ENCODE measurements at places on chromosomes 11 and 22.

GRCh38 chr11:82303671-82304070 is 430.0 kb downstream of the FAM181B start:
- no peak for DNase-seq

DNA sequence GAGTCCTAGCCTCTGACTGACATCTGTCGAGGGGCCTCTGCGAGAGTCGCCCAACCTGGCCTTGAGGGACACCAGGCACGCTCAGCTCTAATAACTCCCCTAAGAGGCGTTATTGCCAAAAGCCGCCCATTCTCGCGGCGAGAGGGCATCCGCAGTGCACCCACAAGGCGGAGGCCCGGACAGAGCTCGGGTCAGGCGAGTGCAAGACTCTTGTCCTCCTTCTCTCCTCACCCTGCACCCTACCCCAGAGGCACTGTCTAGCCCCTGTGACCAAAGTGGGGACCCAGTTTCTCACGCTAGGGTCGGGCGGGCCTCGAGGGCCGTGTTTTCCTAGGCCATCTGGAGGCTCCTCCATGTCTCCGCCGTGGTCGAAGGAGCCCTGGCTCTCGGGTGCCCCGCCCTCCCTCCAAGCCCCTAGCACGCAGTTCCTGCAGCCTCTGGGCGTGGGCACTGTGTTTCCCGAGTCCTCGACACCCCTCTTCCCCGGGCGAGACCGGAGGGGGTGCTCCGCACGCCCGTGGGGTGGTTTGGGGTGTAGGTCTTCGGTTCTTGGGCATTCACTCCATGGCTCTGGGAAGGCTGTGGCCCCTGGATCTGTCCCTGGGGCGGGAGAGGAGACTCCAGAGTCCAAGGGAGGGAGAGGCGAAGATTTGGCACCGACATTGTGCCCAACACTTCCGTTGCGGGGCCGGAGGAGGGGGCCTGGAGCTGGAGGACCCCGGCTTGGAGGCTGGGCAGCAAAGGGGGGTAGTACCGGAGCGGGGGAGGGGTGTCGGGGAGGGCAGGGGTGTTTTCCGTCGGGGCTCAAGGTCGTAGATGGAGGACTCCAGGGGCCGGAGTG is 1.0 kb downstream of the CHRM4 start:
- no peak for DNase-seq

DNA sequence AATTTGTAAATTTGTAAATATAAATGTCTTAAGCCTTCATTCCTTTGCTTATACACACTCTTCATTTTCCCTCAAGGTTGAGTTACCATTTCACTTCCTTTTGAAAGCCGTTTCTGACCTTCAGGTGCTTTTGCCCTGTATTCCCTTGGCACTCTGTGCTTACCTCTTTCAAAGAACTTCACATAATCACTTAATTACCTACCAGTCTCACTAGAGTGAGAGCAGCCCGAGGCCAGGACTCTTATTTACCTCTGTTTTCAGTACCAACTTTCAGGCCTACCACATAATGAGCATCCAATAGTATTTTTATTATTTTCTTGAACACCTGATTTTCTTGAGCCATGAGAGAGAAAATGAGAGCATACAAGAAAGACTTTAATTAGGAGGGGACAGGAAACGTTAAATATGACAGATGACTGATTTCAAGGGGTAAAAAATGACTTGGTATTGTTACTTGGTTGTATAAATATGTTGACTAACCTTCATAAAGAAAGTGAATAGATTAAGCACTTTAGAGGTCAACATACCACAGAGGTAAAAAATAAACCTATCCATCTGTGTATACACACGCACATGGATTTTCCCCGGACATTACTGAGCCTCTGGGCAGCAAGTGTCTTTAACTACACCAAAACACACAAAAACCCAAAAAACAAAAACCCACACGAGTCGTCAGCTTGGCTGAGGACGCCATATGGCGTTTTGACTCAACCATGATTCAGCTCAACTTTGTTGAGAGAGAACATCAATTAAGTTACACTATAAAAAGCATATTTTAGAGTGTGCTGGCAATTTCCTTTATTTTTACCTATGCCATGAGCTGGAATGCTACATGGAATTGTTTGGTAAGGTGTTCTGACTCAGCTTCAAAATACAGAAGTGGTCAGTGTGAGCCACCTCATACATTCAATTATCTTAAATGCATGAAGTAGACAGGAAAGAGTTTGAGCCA is 7.6 kb downstream of the ATXN10 start:
- DNase-seq: no peak

- peak; percentile 43 for DNase-seq
Observed at GRCh38 chr22:22422629-22423112, 85.9 kb downstream of the ZNF280B start.

GRCh38 chr11:67240576-67241389 is 25.5 kb upstream of the GRK2 start:
- DNase-seq: peak; percentile 71

GRCh38 chr11:131248588-131248987 is 121.8 kb upstream of the NTM start:
- DNase-seq: no peak

GRCh38 chr11:65225279-65226102 is 36.3 kb upstream of the POLA2 start:
- peak; percentile 58 for DNase-seq

GRCh38 chr11:76686261-76687079 is 15.9 kb upstream of the LRRC32 start:
- no peak for DNase-seq

- no peak for DNase-seq
Observed at GRCh38 chr22:48507171-48507570, 1320.5 kb downstream of the BRD1 start.

DNA sequence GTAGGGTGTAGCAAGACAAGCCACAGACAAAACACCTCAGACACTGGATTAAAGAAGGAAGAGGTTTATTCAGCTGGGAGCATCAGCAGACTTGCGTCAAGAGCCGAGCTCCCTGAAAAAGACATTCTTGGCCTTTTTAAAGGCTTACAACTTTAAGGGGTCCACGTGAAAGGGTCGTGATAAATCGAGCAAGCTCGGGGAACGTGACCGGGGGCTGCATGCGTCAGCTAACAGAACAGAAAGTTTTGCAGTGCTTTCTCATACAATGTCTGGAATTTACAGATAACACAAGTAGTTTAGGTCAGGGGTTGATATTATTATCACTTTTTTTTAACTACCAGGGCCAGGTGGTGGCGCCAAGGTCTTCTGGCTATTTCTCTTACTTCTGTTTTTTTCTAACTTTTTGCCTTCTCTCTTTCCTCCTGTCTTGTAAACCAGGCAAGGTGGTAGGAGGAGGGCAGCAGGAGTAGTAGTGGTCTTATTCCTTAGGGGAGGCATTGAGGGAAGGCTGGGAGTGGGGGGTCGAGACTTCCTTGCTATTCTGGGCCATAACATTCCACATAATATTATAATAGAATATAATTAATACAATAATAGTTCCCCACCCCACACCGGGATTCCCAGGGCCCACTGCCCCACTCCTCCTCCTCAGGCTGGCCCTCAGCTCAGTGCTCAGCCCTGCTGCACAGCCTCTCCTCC is 587 bp upstream of the ALDH3B1 start:
- no peak for DNase-seq

DNA sequence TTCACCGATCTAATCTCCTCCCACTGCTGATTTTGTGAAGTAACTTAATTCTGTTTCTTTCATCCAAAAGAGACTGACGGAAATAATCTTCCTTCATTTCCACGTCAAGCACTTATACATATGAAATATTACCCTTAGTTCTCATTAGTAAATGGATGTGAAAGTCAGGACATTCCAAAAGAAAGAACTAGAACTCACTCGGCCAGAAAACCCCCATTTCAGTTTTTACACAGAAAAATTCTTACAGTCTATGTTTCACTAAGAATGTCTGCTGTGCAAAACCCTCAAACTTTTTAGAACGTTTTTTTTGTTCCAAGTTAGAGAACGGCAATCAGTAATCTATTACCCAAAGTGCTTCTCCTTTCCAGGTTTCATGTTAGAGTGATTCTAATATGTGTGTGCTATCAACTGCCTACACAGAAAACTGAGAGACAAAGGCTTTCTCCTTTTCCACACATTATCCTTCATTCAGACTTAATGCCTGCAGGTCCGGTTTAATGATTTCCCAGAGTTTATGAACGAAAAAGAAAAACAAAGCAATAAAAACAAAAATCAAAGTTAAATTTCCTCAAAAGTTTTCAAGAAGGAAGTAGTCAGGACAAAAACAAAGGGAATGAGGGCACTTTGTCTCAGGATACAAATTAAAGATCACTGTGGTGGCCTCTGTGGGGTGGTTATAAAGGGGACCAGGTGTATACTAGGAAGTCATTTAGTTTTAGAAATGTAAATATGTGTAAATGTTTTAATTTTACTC is 11.3 kb upstream of the SESN3 start:
- no peak for DNase-seq

DNA sequence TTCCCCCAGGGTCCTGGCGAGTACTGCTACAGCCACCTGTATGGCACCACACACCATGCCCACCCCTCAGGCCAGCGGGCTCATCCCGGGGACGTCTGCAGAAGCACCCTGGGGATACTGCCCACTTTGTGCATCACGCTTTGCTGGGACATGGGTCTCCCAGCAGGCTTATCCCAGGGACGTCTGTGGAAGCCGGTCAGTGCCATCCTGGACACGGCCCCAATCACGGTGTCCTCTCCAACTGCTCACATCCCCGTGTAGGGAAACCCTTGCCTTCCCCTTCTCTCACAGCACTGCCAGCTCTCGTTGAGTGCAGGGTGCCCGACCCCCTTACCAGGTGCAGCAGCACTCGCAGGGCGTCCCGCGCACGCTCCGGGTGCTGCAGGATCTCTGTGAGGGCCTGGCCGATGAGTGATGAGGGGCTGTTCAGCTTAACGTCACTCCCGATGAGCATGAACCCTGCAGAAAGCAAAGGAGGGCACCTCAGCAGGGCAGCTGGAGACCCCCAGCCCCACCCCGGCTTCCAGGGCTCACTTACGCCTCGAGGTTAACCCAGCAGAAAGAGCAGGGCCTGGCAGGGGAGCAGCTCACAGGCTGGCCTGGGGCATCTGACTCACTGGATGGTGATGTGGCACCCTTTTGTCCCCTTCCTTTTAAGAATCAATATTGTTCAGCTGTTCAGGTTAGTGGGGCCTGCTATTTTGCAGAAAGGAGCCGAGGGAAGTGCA is 76.9 kb upstream of the PITPNB start:
- no peak for DNase-seq
